Central memory CD8-positive, alpha-beta T cell (primary cell): ENCODE measurements at places on chromosomes 7 and 10.

DNA sequence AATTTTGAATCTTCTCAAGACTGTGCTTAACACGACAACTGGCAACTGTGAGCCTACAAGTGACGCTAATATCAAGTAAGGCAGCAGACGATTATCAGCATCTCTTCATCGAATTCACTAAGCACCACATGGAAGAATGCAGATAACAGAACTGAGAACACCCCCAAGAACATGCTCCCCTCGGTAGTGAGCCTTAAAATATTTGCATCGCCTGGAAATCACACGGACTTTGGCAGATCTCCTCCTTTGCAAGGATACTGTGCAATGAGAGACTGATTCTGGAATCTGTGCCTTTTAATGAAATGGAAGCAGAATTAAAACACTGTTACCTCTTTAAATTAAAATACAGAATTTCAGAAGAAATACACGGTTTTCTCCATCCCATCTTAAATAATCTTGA, 38.2 kb upstream of the NEBL start:
- DNase-seq: no peak

DNA sequence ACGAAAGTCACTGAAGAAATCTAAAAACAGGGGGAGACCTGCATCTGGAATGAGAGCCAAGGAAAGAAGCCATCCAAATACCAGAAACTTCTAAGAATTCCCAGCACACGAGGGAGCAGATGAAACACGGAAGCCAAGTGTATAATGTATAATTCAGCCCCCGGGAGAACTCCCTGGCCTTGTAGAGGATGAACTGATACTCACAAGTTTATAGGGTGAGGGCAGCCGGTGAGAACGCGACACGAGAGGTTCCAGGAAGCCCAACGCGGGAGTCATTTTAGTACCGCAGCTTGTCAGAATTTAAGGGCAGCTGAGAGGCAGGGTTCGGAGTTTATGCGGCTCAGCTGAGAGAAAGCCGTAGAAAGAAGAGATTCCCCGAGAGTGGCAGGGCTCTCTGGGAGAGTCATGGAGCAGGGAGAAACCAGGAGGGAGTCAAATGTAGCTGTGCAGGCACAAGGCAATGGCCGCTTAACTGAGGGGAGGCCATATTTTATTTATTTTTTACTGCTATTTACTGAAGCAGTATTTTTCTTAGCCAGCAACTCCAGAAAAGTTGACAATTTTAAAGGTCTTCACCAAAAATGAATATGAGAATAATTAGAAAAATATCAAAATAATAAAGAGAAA, 164.0 kb downstream of the NPSR1 start:
- no peak for DNase-seq

GRCh38 chr7:135194494-135195095, 16.7 kb downstream of the WDR91 start:
- DNase-seq: no peak

- DNase-seq: no peak
These were observed 2.2 kb upstream of the ASCC1 start for GRCh38 chr10:72218325-72218724.

DNA sequence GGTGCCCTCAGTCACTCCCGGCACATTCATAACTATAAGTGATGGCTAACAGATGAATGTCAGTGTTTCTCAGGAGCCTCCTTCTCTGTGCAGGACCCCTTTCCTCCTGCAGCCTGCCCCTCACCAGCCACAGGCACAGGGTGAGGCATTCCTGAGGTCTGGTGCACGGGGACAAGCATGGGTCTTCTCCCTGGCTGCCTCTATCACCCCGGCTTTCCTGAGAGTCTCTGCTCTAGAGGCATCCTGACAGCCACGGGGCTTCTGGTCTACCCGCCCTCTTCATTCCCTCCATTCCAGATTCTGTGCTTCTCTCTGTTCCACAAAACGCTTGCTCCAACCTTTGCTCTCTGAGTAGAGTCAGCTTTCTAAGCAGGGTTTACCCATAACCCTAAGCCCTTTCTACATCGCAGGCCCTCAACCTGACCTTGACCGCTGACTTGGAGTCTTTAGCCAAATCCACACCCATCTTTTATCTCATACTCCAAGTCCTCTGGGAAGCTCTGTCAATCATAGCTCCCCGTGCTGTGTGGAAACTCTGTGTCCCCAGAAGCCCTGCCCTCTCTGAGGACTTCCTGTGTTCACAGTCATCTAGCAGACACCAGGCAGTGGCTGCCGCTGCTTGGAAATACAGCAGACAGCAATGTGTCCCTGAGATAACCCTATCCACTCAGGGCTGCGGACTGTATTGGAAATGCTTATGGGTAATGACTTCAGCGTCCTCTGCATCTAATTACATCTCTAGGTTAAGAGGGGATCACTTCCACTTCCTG, 159.0 kb downstream of the SFMBT2 start:
- DNase-seq: no peak

GRCh38 chr10:96496281-96496925, 17.3 kb downstream of the TLL2 start:
- DNase-seq: no peak

DNA sequence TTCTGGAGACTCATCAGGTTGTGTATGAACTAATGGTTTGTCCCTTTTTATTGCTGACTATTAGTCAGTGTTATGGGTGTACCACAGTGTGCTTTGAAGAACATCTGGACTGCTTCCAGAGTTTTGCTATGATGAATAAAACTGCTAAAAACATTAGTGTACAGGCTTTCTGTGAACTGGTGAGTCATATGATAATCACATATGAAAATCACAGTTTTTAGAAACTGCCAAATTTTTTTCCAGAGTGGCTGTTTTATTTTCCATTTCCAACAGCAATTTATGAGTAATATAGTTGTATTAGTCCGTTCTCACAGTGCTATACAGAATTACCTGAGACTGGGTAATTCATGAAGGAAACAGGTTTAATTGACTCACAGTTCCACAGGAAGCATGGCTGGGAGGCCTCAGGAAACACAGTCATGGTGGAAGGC, 281.2 kb upstream of the VSTM2A start:
- DNase-seq: no peak

- DNase-seq: no peak
These were observed 151.6 kb upstream of the TBX20 start for GRCh38 chr7:35405461-35405860.

DNA sequence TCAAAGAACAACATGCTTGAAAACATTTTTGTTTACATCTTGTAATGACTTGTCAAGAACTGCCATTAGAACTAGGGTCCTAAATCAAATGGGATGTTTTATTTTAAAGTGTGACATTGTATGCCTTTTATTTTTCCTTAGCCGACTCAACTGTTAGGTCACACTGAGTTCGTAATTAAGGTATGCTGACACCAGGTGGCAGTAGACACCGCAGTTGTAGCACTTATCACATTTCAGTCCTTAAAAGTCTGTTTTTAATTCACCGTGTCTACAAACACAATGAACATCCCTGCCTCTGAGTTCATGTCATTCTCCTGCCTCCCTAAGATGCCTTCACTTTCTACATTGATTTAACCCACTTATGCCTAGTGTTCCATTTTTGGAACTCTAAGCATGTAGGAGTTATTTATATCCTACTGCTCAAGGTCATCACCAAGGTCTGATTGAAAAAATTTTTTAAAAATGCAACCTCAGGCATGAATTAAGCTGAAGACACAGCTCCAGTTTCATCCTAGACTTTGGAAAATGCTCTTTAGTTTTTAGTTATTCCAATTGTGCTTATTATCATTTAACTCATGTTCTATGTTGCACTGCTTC, 186.1 kb downstream of the BMPER start:
- no peak for DNase-seq

DNA sequence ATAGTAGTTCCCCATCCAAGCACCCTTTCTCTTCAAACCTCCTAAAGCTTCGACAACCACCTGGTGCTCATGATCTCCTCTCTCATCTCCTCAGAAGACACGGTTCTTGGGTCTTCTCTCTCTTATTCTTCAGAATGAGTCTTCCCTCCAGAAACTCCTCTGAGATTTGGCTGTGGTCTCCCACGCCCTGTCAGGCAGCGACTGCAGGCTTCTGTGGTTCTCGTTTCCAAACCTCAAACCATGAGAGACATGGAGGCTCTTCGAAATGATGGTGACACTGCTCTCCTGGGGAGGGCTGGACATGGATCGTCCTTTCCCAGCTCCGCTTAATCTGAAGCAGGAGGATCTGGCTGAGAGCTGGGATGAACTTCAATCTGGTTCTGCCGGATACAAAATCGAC, 78.6 kb upstream of the PITRM1 start:
- no peak for DNase-seq

- no peak for DNase-seq
These were observed 10.8 kb downstream of the NEURL1 start for GRCh38 chr10:103504181-103504783.

DNA sequence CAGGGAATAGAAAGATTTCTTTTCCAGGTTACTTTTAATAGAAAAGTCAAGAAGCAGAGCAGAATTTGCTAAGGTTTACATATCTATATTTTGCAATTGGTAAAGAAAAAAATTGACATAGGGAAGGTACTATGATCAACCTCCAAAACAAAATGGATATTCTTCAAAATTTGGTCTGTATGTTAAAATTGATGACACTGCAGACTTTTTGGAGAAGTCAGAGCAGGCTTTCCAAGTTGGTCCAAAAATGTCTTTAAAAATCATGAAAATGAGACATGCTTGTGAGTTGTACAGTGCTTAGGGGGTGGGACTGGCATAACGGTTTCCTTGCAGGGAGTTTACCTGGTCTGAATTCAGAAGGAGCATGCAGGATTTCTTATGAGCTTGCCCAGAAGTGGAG, 77.0 kb downstream of the TFPI2 start:
- no peak for DNase-seq
